Hematopoietic multipotent progenitor cell (in vitro differentiated cells): ENCODE measurements at places on chromosomes 13 and 19. TPM values are rescaled to one million over a fixed set of nuclear protein-coding genes. Genes with fewer than 3 reads are reported as not detected.
A peak's percentile ranks its signal among the peaks of the same experiment; 100 is the strongest.

GRCh38 chr19:2923510-2923909 lies 21.3 kb downstream of the ZNF77 start:
- DNase-seq = no peak

DNA sequence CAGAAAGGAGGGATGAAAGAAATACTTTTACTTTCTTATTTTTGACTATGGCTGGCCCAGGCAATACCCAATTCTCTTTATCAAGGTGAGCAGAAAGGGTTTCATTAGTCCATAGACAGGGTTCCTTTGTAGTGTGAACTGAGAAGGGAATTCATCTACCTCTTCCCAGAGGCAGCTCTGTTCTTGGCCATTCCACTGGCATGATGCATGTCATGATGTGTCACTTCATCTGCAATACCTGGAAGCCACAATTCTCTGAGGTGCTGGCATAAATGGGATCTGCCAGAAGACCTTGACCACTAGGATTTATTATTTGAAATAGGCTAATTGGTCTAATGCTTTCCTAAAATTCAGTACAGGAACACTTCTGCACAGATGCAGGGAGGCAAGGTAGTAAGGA lies 542.8 kb downstream of the RFC3 start:
- DNase-seq = no peak

- DNase-seq = no peak
Measured at GRCh38 chr13:96104516-96104915, 14.6 kb downstream of the HS6ST3 start.

DNA sequence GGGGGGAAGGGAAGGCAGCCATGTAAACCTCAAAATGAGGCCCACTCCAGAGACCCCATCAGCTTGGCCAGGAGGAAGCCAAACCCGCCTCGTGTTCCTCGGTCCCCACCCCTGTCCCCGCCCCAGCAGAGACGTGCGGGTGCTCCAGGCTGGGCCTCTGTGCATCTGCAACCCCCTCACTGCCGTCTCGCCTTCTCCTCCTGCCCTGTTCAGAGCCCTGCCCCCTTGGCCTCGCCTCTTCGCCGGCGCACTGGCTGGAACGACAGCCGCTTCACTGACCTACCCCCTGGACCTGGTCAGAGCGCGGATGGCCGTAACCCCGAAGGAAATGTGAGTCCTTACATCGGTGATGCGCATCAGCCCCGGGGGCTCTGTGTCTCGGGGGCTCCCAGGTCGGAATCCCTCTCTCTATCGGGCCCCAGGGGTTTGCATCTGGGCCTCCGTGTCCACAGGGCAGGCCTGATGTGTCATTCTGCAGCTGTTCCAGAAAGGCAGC lies 32.2 kb downstream of the TMEM161A start:
- DNase-seq = no peak

DNA sequence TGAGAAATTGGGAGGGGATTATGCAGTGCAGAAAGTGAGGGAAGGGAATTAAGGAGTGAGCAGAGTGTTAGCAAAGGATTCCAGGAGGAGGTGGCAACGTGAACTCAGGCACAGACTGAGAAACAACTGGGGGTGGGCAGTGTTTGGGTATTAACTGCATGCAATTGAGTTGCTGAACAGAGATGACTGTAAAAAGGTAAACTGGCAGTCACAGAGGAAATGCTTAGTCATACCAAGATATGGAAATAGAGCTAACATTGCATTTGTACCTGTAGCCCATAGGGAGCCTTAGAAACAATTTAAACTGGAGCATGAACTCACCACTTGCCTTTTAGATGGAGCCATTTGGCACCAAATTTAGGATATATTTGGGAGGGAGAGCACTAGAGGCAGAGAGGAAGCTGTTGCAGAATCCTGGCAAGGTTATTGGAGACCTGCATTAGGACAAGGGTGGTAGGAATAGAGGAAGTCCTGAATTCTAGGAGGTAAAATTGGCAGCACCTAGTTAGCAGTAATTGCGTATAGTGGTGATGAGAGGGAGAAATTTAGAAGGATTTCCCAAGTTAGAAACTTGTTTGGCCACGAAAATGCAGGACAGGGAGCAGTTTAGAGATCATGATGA lies 100.6 kb upstream of the FRY start:
- DNase-seq = no peak

- DNase-seq = peak; percentile 64
Measured at GRCh38 chr19:12647490-12648071, 19.0 kb downstream of the MAN2B1 start.

GRCh38 chr19:55552206-55552605 lies 6.9 kb upstream of the SBK3 start:
- DNase-seq = no peak

GRCh38 chr13:69553976-69554375 lies 553.6 kb upstream of the ATXN8OS start:
- no peak for DNase-seq

DNA sequence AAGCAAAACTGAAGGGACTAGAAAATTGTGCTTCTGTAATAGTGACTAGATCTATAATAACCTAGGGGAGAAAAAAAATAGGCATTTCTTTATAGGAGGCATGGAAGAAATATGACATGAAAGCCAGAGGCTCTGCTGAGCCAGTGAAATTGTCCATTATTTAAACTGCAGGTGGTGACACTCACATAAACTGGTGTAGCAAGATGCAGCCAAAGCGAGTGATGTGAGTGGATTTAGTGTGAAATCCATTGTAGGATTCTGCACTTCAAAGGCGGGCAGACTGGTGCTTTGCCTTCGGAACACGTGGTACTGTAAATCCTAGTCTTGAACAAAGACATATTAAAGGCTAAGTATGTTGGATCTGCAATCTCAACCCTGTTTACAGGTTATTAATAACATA lies 361.9 kb downstream of the TBC1D4 start:
- no peak for DNase-seq

DNA sequence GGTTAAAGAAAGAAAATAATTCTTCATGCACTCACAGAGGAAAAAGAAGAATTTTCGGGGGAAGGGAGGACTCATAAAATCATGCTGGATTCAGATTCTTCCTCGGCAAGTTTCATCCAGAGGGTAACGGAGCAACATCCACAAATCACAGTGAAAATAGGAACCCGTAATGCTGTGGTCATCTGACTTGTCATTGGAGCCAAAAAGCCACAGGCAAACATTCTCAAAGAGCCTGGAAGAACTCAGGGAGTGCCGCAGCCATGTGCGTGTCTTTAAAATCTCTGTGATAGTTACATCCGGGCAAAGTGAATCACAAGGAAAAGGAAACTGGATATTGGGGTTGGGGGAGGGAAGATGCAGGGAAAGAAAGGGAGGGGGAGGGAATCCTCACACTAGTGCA lies 33.0 kb upstream of the VSTM2B start:
- no peak for DNase-seq

DNA sequence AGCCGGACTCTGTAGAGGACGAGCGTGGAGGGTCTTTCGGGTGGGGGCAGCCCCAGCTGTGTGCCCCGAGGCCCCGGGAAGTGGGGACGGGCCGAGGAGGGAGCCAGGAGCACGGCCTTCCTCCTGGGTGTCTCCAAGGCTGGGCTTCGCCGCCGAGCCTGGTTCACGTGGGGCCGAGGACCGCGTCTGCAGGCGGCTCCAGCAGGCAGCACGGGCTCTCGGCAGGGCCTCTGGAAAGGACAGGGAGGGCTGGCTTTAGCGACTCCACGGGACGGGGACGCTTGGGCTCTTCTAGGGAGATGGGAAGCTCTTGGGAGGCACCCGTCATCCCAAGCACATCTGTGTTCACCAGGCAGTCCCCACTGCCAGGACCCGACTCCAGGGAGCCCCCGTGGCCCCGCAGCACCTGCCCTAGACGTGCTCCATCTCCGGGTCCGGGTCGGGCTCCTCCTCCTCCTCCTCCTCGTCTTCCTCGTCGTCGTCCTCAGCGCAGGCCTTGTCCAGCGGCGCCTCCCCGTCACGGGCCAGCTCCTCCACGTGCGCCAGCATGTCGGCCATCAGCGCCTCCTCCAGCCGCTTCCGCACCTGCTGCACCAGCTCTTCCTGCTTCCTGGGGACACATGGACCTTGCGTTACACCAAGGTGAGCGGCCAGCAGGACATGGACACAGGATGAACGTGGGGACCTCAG lies 9.9 kb upstream of the MEX3D start:
- DNase-seq = no peak

GRCh38 chr19:2719920-2720776 lies 1.0 kb downstream of the DIRAS1 start:
- no peak for DNase-seq

- DNase-seq = no peak
Measured at GRCh38 chr19:46609511-46610412, 8.6 kb downstream of the CALM3 start.

DNA sequence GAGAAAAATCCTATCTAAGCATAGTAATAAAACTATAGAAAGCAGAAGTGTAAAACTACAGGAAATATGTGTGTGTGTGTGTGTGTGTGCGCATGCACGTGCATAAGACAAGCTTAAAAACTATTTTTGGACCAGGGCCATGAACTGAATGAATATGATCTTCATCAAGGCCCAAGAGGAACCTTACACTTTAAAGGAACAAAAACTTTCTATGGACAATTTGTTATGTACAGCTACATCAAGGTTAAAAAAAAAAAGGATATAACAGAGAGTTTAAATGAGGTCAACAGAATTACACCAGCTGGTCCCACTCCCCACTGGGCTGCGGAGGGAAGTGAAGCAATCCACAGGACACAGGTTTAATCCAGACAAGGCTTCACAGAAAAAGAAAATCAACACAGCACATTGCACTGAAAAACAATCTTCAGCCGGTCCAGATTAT lies 151.1 kb downstream of the LHFPL6 start:
- no peak for DNase-seq

ICAM5 gene
- 10.8 TPM for total RNA-seq

PODNL1 gene
- total RNA-seq = under 0.01 TPM

PDE4A gene
- total RNA-seq = under 0.01 TPM

ZNF554 gene
- total RNA-seq = 4.8 TPM

SIGLEC8 gene
- total RNA-seq = 0.27 TPM

PTH2 gene
- total RNA-seq = not detected
